ENCODE measurements at places on chromosomes 4 and X.

DNA sequence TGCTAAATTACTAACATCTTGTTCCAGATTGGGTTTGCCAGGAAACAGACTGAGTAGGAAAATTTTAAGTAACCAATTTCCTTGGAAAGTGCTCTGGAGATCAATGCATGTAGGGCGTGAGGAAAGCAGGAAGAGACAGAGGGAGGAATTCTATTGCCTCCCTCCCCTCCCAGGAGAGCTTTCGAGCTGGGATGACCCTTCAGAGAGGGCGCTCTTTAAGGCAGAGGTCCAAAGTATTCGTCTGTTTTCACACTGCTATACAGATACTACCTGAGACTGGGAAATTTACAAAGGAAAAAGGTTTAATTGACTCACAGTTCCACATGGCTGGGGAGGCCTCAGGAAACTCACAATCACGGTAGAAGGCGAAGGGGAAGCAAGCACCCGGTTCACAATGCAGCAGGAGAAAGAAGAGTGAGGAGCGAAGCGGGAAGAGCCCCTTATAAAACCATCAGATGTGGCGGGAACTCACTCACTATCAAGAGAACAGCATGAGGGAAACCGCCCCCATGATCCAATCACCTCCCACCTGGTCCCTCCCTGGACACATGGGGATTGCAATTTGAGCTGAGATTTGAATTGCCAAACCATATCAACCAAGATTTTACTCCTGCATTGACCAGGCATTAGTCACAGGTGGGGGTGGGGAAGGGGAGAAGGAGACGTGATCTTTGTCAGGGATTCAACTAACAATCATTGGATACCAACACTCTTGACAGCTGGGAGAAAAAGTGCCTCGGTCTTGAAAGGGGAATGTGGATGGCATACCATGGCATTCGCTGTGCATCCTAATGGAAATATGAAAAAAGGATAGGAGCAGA is 63.8 kb downstream of the SLITRK2 start:
- DNase-seq = no peak

DNA sequence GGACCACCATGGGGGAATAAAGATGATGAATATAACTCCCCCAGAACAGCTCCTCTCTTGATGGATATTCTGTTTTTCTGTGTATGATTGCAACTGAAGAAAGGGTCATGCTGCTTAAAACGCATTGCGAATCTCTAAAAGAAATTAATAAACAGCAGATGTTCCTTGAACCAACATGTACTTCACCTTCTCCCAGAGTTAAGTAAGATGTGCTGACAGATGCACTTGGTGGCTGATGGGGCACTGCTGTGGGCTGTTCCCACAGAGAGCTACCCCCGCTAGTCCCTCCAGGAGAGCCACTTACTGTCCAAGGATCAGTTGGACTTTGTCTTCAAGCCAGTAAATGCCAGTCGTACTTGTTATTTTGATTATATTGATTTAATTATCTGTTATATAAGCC is 26.3 kb upstream of the C4orf54 start:
- no peak for DNase-seq

GRCh38 chrX:38959736-38960135 is 158.5 kb downstream of the MID1IP1 start:
- DNase-seq = no peak

DNA sequence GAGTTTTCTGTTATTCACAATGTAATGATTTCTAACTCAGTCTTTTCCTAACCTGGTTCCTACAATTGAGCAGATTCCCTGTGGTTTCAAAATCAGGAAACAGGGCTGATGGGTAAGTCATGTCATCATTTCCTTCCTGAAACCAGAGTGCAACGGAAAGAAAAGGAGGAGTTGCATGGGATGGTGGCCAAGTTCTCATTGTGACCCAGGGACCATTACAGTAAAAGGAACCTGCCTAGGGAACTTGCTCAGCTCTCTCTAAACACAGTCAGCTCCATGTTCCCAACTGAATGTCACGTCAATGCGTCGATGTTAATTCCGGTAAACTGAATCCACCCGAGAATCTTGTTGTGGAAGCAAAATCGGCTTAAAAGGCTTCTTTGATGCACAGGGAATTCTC is 51.2 kb downstream of the LGI2 start:
- DNase-seq = peak; percentile 20

Data from EH (cell line).